ENCODE measurements at places on chromosomes 1 and 21. TPM values are rescaled to one million over a fixed set of nuclear protein-coding genes. Genes with fewer than 3 reads are reported as not detected.

The MEGF6 gene
- 2.1 TPM for total RNA-seq

The ZMYM1 gene
- total RNA-seq: 5.3 TPM

The COL6A1 gene
- total RNA-seq: 0.42 TPM

The SLC1A7 gene
- not detected for total RNA-seq

The KIF26B gene
- 0.07 TPM for total RNA-seq

The PRRX1 gene
- total RNA-seq: not detected

The RGSL1 gene
- total RNA-seq: not detected

The CFAP107 gene
- not detected for total RNA-seq

The SPRR2E gene
- total RNA-seq: not detected

The NTNG1 gene
- total RNA-seq: not detected

The ANGPTL7 gene
- total RNA-seq: not detected

The C8B gene
- total RNA-seq: not detected

The FMO3 gene
- not detected for total RNA-seq

The TMEM35B gene
- 22.1 TPM for total RNA-seq

The CAMK2N1 gene
- total RNA-seq: 1.9 TPM

The FAM72A gene
- 32.3 TPM for total RNA-seq

The DCST2 gene
- 0.27 TPM for total RNA-seq

The PSMA5 gene
- total RNA-seq: 283 TPM

The MAB21L3 gene
- not detected for total RNA-seq

The EMC1 gene
- total RNA-seq: 78.3 TPM

The HES4 gene
- total RNA-seq: 1.8 TPM

The APCS gene
- total RNA-seq: not detected

The VHLL gene
- 0.56 TPM for total RNA-seq

The PPIE gene
- total RNA-seq: 68.1 TPM

The SERTAD4 gene
- total RNA-seq: not detected

The MYOM3 gene
- total RNA-seq: not detected

The CD1E gene
- total RNA-seq: not detected

The DSCAM gene
- not detected for total RNA-seq

The CACNA1S gene
- not detected for total RNA-seq

The MPZ gene
- 3.0 TPM for total RNA-seq

The PLPPR4 gene
- not detected for total RNA-seq

The PTPRC gene
- 516 TPM for total RNA-seq

The OPRD1 gene
- total RNA-seq: 0.05 TPM

The CRP gene
- total RNA-seq: not detected

The ASCL5 gene
- not detected for total RNA-seq

The FAM177B gene
- not detected for total RNA-seq

The DHCR24 gene
- 206 TPM for total RNA-seq

The F3 gene
- total RNA-seq: 0.16 TPM

The CELA2A gene
- total RNA-seq: not detected

Data from activated T-helper 1 cell treated with anti-CD3 and anti-CD28 coated beads, Interleukin-12 subunit alpha, Interleukin-12 subunit beta, Interleukin-2, Interleukin-4 antibody, amounts not matched to agents 30 ng/mL and 10 ng/mL and 1 ng/mL, durations not matched to agents 14 hours and 24 hours and 36 hours (primary cell).